ENCODE measurements at places on chromosomes 13 and 19. TPM values are rescaled to one million over a fixed set of nuclear protein-coding genes. Genes with fewer than 3 reads are reported as not detected.

- no peak for DNase-seq
These were observed 84.8 kb downstream of the SLC25A15 start for GRCh38 chr13:40874138-40874779.

- DNase-seq, result peak; percentile 61
These were observed 27.6 kb downstream of the ARL11 start for GRCh38 chr13:49655906-49656305.

FBN3 gene
- under 0.01 TPM for total RNA-seq

- no peak for DNase-seq
These were observed 42.0 kb downstream of the SLC15A1 start for GRCh38 chr13:98710521-98710920.

POU2F2 gene
- 2.9 TPM for total RNA-seq

- peak; percentile 20 for DNase-seq
These were observed 1297.0 kb upstream of the ATXN8OS start for GRCh38 chr13:68810660-68811059.

GRCh38 chr13:26872525-26873385 is 112.2 kb upstream of the GPR12 start:
- DNase-seq, result peak; percentile 24

DNA sequence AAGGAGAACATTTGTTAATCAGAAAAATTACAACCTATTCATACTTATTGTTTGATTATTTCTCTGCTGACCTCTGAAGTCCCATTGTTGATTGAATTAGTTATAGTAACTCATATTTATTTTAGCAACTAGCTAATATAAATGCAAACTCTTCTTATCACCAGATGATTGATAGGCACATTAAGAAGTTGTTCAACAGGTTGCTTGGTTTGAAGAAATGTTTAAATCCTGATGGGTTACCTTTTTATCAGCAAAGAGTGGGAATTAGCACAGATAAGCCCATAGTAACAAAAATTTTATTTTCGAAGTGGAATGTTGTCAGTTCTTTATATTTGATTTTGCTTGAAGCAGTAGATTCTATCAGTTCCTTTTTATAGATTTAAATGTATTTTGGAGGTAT is 44.4 kb downstream of the KLF5 start:
- DNase-seq, result no peak

DNA sequence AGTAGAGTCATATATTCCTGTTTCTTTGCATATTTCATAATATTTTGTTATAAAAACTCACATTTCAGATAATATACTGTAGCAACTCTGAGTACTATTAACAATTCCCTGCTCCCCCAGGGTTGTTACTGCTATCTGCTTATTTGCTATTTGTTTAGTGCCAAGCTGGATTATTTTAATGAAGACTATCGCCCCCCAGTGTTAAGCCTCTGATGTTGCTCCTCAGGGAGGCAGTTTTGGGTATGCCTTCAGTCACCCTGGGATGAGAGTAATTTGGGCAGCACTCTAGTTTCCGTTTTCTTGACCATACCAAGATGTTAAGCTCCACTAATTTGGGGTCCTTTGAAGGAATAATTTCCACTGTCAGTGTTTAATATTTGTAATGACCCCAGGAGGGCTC is 46.0 kb downstream of the MICU2 start:
- DNase-seq, result no peak

DNA sequence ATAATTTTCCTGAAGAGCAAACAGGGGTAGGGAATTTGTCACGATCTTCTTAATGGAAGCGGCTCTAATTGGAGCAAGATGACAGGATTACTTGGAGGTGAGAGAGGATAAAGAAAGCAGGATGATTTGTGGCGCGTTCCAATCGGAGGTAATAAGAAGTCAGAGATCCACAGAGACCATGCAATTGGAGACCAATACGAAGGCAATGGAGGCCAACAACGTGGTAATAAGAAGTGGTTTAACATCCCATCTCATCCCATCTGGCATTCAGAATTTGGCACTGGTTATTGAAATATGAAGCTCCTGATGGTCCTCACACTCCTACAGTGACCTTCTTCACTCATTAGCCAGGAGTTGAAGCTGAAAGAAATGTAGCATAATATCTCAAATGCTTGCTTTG is 130.6 kb downstream of the DLEU7 start:
- DNase-seq, result no peak

DNA sequence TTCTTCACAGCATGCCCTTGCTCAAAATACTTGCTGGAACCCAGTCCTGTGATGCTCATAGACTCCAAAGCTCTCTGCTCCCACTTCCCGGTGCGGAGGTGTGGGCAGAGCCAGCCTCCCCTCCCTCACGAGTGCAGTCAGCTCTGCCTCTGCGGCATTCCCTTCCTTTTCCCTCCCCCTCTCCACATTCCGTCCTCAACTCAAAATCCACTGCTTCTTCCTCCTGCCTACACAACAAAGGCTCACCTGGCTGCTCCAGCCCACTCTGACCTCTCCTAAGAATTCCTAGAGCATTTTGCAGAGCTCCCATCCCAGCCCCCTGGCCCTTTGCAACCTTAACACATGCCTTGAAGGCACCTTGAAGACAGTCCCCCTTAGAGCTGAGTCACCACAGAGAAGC is 527.9 kb downstream of the MYO16 start:
- DNase-seq, result no peak

KLK11 gene
- 3.9 TPM for total RNA-seq

PSG7 gene
- total RNA-seq, result 3.6 TPM

DNA sequence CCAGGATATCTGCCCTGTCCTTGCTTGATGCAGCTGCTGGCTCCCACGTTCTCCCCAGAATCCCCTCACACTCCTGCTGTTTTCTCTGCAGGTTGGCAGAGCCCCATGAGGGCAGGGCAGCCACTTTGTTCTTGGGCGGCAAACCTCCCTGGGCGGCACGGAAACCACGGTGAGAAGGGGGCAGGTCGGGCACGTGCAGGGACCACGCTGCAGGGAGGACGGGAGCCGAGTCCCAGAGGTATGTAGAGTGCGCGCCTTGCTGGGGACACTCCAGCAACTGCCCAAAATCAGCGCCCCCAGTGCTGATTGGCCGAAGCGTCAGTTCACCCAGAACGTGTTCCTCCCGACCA is 30.3 kb upstream of the MIER2 start:
- no peak for DNase-seq

GRCh38 chr13:94495806-94496205 is 16.3 kb upstream of the DCT start:
- DNase-seq, result peak; percentile 3

DNA sequence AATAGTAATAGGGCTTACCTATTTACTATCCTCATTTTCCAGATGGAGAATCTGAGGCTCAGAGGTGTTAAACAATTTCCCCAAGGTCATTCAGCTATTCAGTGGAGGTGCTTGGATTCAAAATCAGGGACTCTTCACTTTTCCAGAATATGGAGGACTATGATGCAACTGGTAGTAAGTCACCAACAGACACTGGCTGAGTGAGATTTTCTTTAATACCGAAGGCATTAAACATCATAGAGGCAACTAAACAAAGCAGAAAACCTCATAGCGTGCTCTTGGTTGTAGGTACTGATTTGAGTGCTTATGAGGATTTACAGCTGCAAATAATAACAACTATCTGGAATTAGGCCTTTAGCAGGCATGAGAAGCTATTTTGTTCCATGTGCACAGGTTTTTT is 134.4 kb downstream of the DLEU7 start:
- no peak for DNase-seq

CRTC1 gene
- 1.4 TPM for total RNA-seq

DNA sequence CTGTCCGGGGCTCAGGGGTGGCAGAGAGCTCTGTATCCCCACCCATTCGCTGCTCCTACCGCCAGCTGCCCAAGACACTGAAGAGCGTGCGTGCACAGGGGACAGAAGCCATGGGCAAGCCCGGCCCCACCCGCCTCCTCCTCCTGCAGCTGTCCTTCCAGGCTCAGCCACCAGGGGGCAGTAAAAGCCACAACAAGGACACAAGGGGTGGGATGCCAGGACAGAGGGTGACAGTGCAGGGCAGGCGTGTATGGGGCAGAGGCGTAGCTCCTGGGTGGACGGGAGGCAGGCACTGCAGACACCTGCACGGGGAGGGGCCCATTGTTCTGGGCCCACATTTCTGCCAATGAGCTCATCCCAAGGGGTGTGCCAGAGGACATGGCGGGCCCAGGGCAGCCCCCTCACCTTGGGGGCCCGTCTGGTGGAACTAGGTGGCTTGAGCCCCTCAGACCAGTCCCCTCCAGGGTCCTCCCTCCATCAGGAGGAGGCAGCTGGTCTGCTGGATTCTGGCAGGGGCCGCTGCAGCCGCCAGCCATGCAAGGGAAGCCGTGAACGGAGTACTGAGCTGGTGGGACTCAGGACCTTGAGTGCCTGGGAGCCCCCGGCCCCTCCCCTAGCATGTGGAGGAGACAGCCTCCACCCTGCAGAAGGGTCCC is 61.2 kb downstream of the MLLT1 start:
- DNase-seq, result peak; percentile 86

DNA sequence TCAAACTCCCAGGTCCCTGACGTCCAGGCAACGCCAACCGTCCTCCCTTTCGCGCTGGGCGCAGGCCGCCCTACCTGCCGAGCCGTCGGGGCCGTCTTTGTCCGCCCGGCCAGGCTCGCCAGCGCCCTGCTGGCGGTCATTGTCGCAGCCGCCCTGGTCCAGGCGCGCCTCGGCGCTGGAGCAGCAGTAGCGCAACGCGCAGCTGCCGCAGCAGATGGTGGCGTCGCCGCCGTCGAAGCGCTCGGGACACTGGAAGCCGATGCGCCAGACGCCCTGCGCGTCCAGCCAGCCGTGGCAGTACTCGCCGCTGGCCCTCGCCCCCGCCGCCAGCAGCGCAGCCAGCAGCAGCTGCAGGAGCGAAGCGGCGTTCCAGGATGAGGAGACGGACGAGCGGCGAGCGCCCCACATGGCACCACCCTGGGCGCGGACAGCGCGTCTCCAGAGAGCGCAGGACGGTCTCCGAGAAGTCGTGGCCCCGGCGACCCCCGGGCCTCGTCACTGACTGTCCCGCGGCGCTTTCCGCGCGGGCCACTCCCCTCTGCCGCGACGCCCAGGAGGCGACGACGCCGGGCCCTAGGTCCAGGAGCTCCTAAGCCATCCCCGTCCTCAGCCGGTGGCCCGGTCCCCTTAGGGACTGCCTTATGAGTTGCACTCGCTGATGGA is 1.1 kb downstream of the SHISA2 start:
- DNase-seq, result no peak

- no peak for DNase-seq
These were observed 26.6 kb downstream of the BRD4 start for GRCh38 chr19:15305582-15306334.

DNA sequence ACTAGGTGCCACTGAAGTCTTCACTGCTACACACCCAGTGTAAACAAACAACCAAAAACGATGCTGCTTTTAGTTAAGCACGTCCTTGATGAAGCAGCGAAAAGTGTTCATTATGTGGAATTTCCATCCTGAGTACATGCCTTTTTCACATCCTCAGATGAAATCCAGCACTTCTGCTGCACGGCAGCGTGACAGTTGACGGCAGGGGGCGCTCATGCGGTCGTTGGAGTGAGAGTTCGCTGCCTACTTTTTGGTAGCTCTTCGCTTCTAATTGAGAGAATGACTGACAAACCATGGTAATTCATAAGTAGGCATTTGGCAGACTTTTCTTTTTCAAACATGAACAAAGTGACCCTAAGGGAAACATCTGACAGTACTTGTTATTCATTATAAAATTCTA is 1124.9 kb downstream of the EFNB2 start:
- no peak for DNase-seq

Measured in umbilical cord (tissue), 2 donors.